ENCODE measurements at places on chromosomes 5 and 9.

DNA sequence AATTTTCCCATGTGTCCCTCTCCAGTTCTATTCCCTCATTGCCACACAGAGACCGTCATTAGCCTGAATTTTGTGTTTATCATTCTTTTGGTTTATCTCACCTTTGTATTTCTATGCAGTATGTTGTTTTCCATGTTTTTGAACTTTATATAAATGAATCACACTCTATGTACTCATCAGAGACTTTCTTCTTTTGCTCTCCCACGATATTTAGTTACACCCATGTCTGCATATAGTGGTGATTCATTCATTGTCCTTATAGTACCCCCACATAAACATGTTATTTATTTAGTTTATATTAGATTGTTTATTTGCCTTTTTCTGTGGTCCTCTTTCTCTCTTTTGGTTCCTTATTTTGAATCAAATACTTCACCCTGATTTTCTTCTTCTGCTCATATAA is 199.7 kb downstream of the FSTL4 start:
- no peak for DNase-seq

- no peak for DNase-seq
These were observed 75.1 kb upstream of the RUFY1 start for GRCh38 chr5:179475208-179475751.

GRCh38 chr5:175325681-175326080 is 118.3 kb downstream of the DRD1 start:
- no peak for DNase-seq

DNA sequence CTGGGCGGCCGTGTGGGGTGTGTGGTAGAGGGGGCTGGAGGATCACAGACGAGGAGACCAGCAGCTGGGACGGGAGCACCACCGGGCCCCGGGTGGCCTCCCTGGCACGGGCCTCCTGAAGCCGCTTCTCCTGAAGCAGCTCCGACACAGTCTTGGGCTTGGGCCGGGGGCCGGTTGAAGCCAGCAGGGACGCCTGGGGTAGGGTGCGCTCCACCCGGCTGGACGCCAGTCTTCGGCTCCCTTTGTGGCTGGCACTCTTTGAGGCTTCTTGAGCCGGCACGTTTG is 5.5 kb upstream of the CARD9 start:
- no peak for DNase-seq

- no peak for DNase-seq
These were observed 123.9 kb downstream of the TLE4 start for GRCh38 chr9:79695531-79696175.

- no peak for DNase-seq
These were observed 94.1 kb upstream of the LIFR start for GRCh38 chr5:38650540-38650939.

DNA sequence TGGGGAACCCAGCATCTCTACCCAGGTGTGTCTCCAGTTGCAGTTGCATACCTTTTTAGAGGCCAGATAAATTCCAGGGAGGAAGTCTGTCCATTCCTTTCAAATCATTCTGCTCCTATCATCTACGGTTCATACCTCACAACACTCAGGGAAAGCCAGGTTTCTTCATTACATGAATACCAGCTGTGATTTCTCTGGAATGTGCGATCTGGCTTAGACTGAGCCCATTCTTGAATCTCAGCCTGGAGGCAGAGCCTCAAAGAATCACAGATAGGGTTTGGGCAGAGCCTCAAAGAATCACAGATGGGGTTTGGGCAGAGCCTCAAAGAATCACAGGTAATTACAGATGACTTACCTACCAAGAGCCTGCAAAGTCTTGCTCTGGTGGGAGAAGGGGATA is 7.2 kb downstream of the P4HA2 start:
- no peak for DNase-seq

DNA sequence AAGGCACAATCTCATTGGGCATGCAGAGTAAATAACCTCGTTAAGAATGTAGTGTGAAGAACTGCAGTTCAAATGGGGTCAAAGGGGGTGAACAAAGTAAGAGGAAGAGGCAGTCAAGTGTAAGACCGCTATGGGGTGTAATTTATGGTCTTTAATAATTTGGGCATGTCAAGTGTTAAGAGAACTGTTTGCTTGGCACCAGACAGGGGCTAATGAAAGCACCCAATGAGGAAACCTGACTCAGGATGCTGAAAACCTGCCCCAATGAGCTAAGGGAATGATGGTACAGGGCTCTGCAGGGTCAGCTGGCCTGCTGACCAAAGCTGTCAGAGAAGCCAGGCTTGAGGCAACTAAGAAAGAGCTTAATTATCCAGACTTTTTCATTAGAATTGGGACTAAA is 368.1 kb downstream of the DTWD2 start:
- no peak for DNase-seq

- no peak for DNase-seq
These were observed 68.3 kb downstream of the HMGCR start for GRCh38 chr5:75405296-75405695.

GRCh38 chr9:127626752-127627493 is 14.8 kb downstream of the STXBP1 start:
- DNase-seq: no peak

DNA sequence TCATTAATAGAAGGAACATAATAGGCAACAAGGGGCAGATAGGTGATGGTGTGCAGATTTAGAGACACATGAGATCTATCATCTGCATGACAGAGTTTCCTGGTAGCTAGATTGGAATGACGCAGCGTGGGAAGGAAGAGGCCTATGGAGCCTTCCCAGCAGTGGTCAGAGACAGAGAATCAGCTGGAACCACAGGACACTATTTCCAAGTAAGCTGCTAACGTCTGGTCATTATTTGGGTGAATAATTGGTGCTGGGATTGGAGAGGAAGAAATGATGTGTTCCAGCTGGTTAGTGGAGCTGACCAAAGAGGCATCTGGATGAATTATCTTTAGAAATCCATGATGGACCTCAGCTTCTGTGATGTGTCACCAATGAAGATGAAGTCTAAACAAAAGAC is 91.2 kb upstream of the PRR16 start:
- no peak for DNase-seq

DNA sequence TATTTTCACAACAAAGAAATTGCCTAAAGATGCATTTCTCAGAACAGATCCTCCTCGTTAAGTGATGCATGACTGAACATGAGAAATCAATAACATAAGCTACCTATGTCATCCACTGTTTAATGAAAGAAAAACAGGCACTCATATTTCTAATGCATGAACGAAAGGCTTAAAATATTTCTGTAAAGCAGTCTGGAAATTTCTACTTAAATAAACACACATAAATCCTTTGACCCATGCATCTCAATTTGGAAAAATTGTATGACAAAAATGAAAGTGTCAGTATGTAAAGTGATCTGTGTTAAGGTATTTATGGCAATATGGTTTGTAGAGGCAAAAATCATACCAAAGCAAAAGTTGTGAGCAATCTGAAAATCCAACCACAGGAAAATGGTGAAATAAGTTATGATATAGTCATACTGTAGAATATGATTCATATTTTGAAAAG is 399.2 kb upstream of the GRAMD2B start:
- DNase-seq: no peak

- DNase-seq: peak; percentile 28
These were observed 5.5 kb upstream of the AQP3 start for GRCh38 chr9:33452828-33453271.

GRCh38 chr5:107253246-107253645 is 417.5 kb downstream of the EFNA5 start:
- DNase-seq: no peak

DNA sequence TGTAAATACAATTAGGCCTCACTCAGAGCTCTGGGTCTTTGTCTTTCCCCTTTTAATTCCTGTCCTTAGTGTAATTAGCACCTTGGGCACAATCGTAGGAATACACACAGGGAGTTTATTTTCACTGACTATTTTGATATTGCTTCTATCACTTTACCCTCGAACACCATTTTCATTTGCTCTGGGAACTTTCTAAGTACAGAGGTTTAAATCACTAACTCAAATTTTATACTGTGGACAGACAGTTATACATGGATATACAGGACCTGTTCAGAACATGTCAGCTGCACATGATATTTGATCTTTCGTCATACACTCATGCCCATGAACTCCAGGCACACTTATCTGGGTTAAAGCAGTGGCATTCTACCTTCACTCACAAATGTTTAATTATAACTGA is 217.8 kb upstream of the TMEM161B start:
- no peak for DNase-seq

- DNase-seq: no peak
These were observed 709 bp downstream of the FANCG start for GRCh38 chr9:35079041-35079425.

DNA sequence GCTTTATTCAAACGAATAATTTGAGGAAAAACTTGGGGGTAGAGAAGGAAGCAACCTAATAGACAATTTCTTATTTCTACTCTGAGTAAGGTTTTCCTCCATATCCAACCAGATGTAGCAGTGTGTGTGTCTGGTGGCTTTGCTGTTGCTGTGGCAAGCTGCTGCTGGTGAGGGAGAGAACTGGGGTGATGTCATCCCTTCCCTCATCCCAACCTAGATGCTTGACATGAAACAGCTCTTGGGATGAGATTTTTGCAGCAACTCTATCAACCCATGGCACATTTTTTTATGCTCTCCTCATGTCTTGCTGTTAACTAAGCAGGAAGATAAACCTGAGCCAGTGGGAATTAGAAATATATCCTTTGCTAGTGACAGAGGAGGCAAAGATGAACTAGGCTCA is 135.8 kb downstream of the PCSK1 start:
- DNase-seq: no peak

- no peak for DNase-seq
These were observed 36.3 kb downstream of the GDA start for GRCh38 chr9:72185561-72185960.

DNA sequence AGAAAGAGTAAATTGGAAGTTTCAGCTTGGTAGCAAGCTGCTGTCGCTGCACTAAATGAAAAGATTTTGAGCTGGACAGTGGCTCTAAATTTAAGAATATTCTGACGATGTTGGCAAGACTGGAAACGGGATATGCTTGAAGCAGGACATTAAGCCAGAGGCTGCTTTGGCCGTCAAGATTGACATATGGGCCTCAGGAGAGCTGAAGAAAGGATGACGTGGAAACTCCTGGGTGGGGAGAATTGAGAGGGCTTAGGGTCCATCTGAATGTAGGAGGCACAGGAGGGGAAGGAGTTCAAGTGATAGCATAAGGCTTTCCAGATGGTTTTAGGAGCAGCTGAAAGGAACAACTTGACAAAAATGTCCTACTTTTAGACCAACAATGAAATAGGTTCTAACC is 108.9 kb downstream of the PAPPA start:
- DNase-seq: no peak

DNA sequence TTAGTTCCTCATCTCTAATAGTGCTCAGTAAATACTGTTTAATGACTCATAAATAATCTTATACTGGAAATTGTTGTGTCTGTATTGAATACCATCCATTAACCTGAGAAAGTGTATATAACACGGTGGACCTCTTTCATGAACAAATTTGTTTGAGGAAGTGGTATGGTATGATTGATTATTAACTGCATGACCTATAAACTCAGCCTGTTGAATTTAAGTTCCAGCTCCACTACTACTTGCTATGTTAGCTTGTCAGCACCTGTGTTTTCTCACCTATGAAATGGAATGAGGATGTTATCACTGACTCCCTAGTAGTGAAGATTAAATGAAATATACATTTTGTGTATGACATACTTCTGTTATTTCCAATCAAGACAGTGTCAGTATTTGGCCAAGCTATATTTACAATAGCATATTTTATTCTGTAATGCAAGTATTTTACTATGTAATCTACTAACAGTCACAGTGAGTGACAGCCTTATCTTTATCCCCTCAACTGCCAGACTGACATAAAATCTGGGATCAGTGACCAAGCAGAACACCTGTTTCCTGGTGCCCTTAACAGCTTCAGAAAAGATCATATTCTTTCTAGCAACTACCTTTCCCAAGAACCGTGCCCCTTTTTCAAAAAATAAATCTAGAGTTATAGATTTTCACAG is 77.3 kb upstream of the ITGA1 start:
- no peak for DNase-seq

DNA sequence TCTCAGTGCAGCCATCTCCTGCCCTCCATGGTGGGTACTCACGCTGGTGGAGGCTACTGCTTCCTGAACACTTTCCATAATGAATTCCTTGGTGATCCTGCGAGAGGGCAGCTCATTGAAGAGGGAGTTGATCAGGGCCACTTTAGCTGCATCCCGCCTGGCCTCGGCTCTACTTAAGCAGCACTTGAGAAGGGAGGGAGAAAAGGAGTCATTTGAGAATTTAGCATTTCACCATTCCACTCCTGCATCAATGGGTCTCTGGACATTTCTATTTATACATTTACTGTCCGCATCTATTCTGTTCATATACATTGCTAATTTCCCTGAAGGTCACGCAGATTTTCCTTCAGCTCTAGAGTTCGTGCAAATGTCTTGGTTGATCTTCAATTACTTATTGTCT is 35.1 kb downstream of the LIX1 start:
- DNase-seq: no peak

- peak; percentile 32 for DNase-seq
These were observed 12.9 kb downstream of the MACROH2A1 start for GRCh38 chr5:135386096-135386495.

GRCh38 chr5:173454736-173455598 is 126.8 kb upstream of the STC2 start:
- DNase-seq: no peak

DNA sequence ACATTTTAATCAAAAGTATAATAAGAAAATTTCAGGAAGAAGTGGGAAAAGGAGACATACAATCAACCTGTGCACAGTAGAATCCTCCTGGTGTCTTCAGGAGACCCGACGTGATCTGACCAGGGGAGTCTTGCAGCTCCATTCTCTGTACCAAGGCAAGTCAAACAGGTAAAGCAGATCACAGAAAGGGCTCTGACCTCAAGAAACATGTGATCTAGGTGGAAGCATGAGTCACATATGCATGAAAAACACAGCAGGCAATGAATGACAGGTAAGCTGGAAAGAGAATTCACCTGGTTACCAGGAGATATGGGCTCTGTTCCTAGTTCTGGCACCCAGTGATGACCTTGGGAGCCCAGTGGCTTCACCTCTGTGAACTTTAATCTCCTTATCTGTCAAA is 19.4 kb upstream of the FABP6 start:
- no peak for DNase-seq

GRCh38 chr5:177209610-177210009 is 76.0 kb downstream of the NSD1 start:
- DNase-seq: no peak

- no peak for DNase-seq
These were observed 11.3 kb upstream of the ANKH start for GRCh38 chr5:14882658-14883580.

DNA sequence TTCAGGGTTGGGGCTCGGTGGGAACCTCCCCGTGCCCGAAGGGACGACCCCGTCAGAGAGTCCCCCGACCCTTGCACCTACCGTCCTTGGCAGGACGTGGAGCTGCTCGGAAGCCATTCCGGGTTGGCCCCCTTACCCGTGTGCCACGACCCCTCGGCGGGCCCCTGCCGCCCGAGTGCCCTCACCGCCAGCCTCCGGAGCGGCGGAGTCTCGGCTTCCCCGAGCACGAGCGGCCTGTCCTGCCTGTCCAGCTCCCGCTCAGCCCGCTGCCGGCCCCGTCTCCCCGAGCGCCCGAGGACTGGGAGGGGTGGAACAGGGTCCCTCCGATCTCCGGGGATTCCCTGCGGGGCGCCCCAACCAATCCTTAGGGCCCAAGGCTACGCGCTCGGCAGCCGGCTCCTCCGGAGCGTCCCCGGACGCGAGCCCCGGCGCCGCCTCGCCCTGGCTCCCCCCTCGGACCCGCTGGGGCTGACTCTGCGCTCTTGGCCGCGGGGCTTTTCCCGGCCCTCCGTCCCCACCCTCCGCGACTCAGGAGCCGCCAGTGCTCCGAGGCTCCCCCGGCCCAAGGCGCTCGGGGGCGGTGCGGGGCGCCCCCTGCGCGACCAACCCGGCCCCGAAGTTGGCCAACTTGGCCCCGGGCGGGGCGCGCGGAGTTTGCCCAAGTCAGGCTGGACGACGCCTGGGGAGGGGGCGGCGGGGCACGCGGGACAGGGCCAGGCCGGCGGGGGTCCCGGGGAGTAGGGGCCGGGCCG is 654 bp downstream of the ADAMTS2 start:
- DNase-seq: no peak

Measured in CD4-positive, alpha-beta T cell treated with Interferon gamma for 1 hour (primary cell).